ENCODE measurements at places on chromosomes 12 and 14. TPM values are rescaled to one million over a fixed set of nuclear protein-coding genes. Genes with fewer than 3 reads are reported as not detected.

Gene PLA2G1B
- not detected for total RNA-seq

Gene KCNJ8
- total RNA-seq = under 0.01 TPM

Gene MTHFD1
- total RNA-seq = 36.0 TPM

Gene SYCP3
- not detected for total RNA-seq

Gene RFX4
- not detected for total RNA-seq

Gene GPR132
- under 0.01 TPM for total RNA-seq

Gene RESF1
- total RNA-seq = 46.9 TPM

Gene IFNG-AS1
- not detected for total RNA-seq

Gene GAS2L3
- total RNA-seq = 21.3 TPM

Gene CAPZA3
- total RNA-seq = not detected

Gene CMTM5
- total RNA-seq = not detected

Gene KRT72
- total RNA-seq = not detected

Gene AJUBA
- 35.7 TPM for total RNA-seq

Gene SPIC
- total RNA-seq = not detected

Gene ADAM21
- total RNA-seq = 0.26 TPM

Gene KRT7
- 7.0 TPM for total RNA-seq

Gene NOP9
- 23.0 TPM for total RNA-seq

Gene HOXC9
- 0.13 TPM for total RNA-seq

Gene BRI3BP
- 4.6 TPM for total RNA-seq

Gene CCDC177
- total RNA-seq = not detected

Gene CLEC4E
- total RNA-seq = not detected

Gene KRT73
- not detected for total RNA-seq

Gene GCN1
- 83.6 TPM for total RNA-seq

Gene BATF
- 5.7 TPM for total RNA-seq

Gene LRTM2
- total RNA-seq = not detected

Gene TAS2R8
- total RNA-seq = not detected

Gene PPP1CC
- 112 TPM for total RNA-seq

Gene IRAK3
- total RNA-seq = 9.5 TPM

Gene HSPA2
- 6.3 TPM for total RNA-seq

Measured in dermis microvascular lymphatic vessel endothelial cell (primary cell).